ACHN (cell line): ENCODE measurements at places on chromosomes 7 and 10.

GRCh38 chr10:17024461-17024860 is 105.2 kb downstream of the CUBN start:
- DNase-seq = no peak

- DNase-seq = no peak
Measured at GRCh38 chr10:97664282-97664850, 22.7 kb downstream of the AVPI1 start.

DNA sequence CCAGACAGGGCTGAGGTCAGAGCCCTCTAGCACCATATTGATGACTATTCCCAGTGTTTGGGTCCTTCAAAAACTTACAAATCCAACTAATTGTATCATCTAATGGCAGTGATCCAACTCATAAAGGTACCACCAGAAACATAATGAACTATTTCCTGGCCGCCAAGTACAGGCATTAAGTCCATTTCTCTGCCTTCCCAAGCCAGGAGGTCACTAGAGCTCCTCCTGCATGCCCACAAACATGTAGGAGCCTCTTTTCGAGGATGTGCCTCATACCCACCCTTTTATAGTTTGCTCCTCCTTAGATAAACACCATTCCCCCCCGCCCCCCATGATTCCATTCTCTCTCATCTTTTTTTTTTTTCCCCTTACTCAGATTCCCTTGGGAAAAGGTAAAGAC is 91.3 kb downstream of the CHN2 start:
- no peak for DNase-seq

- no peak for DNase-seq
Measured at GRCh38 chr7:46386428-46387399, 465.6 kb upstream of the IGFBP3 start.

DNA sequence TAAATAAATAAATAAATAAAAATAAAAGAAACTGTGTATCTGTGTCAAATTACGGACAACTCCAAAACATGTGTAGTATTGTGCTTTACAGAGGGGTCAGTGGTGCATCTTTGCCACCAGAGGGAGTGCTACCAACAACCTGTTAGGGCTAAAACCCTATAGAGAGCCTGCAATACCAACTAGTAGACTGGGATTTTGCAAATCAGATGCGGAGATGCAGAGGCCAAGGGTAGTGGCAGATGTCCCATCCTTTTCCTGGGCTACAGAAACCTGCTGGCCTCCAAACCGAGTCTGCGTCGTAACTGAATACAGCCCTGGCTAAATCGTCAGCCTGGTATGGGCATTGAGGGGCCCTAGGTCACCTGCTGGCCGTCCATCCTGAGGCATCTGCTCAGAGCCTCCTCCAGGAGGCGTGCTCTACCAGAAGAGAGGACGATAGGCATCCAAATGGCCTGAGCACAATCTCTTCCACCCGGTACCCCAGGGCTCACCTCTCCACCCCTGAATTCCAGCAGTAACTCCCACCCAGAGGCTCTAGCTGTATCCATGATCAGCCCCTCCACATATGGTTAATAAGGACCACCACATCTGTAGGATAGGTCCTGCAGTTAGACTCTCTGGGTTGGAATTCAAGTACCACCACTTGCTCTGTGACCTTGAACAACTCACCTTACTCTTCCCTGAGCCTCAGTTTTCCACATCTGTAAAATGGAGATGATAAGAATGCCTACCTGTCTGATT is 6.2 kb upstream of the RRP12 start:
- peak; percentile 88 for DNase-seq

DNA sequence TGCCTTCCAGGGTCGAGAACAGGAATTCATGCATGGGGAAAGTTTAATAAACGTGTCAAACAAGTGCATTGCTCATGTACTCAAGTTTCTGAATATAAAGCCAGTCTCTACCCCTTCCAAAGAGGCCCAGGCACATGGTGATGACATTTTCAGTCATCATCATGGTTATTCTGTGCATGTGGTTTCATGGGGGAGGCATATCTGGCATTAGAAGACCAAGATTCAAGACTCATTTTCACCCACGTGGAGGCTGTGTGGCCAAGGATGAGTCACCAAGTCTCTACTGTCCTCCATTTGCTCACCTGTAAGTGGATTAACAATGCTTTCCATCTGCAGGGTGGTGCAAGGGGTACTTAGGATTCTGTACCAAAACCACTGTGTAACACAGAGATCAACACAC is 34.0 kb upstream of the CNPY1 start:
- no peak for DNase-seq

DNA sequence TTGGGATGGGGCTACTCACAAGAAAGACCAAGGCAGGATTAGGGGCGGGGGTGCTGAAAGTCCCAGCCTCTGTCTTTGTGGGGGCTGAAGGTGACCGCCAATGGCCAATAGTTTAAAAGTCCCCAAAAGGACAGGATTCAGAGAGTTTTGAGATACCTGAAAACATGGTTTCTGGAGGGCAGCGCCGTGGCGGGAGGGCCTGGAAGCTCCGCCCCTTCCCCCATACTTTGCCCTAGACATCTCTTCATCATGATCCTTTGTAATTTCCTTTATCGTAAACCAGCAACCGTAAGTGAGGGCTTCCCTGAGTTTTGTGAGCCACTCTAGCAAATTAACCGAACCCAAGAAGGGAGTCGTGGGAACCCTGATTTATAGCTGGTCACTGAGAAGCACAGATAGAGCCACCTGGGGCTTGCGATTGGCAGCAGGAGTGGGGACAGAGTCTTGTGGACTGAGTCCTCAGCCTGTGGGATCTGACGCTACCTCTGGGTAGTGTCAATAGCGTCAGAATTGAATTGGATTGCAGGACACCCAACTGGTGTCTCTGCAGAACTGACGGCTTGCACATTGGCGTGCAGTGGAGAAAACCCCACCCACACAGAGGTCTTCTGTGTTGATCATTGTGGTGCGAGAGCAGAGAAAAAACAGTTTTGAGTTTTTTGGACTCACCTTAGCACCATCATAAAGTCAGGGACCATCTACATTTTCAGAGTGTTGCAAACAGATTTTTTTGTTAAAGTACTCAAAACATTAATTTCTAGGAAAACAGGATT is 169.3 kb downstream of the USP6NL start:
- DNase-seq = no peak

GRCh38 chr10:116815641-116816415 is 33.5 kb upstream of the ENO4 start:
- DNase-seq = peak; percentile 67

DNA sequence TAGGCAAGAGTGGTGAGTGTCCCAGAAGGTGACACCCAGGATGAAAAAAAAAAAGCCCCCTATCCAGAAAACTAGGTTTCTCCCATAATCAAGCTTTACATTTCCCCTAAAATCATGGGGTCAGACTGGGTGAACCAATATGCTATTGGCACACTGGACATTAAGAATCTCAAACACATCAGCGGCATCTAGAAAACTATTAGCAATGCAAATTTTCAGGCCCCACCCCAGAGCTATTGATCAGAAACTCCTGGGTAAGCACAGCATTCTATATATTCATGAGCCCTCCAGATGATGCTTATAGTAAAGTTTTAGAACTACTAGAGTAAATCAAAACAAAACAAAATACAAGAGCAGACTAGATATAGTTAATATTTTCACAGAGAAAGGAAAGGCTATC is 36.4 kb downstream of the IQUB start:
- DNase-seq = no peak

DNA sequence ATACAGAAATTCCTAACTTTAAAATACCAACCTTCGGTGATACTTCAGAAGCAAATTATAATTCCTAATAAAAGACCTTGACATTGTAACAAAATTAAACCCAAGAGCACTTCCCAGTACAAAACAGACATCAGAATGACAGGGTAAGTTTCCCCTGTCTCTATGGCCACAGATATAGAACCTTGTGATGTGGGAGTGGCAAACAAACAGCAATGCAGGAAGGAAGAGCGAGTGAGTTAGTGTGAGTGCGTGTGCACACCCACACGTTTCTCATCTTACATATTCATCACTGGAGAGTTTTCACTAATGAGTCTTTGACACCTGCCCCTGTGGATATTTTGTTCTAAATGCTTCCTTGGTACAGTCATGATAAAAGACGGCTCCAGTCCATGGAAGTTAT is 72.2 kb downstream of the VWC2 start:
- no peak for DNase-seq
